EL (cell line): ENCODE measurements at places on chromosomes 3 and 15.

- no peak for DNase-seq
Measured at GRCh38 chr3:10006762-10007090, 19.5 kb upstream of the FANCD2 start.

DNA sequence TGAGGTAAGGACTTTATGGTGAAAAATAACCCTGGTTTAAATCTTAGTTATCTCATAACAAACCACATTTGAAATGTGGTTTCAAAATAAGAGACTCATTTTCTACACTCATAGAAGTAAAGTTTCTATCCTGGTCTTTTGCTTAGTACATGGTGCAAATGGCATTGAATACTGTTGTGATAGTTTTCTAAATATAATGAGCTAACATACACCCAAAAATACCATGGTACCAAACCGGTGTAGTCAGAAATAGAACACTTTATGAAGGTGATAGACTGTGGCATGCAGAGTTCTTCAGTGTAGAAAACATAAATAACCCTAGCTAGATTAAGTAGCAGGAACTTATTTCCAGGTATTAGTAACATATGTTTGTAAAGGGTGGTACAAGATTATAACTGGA is 629.4 kb downstream of the PLOD2 start:
- DNase-seq: no peak

GRCh38 chr15:81072551-81072950 is 61.5 kb upstream of the CFAP161 start:
- DNase-seq: no peak

DNA sequence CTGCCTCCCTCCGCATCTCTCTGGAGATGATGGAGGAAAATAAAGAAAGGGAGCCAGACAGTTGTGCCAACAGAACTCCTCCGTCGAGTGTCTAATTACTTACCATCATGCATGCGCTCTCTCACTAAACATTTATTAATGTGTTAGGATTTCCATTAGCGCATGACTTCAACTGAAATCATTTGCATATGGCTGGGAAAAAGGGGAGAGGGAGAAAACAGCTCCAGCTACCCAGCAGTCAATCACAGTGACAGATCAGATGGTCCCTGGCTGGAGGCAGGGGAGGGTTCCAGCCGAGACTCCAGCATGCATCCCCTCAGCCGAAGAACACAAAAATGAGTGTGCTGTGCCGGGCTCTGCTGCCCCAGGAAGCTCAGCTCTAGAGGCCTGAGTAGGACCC is 6.8 kb upstream of the RHO start:
- no peak for DNase-seq

DNA sequence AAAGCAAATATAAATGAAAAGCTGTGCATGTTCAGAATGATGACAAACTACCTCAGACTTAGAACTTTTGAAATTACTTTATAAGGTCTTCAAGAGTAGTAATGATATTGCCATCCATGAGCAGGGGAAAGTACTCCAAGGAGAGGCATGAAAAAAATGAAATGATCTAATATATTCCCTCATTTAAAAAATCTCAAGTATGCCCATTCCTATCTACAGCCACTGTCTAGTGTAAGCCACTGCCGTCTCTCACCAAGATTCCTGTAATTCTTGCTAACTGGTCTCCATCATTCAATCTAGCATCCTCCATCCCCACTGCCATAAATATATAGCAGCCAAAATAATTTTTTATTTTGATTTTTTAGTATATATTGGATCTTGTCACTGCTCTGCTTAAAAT is 258.8 kb downstream of the PLOD2 start:
- DNase-seq: peak; percentile 41

DNA sequence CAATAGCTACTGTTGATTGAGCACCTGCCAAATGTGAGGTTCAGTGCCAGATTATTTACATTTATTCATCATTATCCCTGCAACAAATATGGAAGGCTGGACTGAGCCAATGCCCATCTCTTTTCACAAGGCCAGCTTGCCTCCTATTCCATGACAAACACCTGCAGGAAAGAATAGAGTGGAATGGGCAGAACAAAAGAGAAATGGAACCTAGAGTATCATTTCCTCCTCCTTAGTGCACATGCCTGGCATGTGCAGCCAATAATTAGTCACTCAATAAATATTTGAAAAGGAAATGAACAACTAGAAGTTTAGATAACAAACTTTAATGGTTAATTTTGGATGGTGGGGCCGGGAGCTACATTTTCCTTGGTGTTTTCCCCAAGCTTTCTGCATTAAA is 61.4 kb upstream of the MYRIP start:
- DNase-seq: peak; percentile 9

DNA sequence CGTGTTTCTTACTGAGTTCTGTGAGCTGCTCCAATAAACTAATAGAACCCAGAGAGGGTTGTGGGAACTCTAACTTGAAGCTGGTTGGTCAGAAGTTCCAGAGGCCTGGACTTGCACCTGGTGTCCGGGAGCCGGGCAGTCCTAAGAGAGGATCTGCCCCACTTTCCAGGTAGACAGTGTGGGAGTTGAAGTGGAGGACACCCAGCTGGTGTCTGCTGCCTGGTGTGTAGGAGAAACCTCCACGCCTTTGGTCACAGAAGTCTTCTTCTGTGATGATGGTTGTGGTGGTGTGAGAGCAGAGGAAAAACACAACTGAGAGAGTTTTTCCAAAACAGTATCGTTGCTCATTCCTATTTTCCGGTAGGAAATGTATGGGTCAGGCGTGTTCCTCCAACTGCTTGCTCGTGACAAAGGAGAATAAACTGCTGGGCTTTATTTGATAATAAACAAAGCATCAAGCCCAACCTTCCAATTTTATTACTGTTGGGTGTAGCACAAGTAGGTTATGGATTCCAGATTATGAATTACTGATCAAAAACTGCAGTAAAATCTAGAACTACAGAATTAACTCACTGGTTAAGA is 137.0 kb downstream of the KLF13 start:
- no peak for DNase-seq

- DNase-seq: no peak
Measured at GRCh38 chr3:126984391-126985131, 1.6 kb downstream of the PLXNA1 start.

- no peak for DNase-seq
Measured at GRCh38 chr3:194046995-194047645, 88.8 kb upstream of the HES1 start.

DNA sequence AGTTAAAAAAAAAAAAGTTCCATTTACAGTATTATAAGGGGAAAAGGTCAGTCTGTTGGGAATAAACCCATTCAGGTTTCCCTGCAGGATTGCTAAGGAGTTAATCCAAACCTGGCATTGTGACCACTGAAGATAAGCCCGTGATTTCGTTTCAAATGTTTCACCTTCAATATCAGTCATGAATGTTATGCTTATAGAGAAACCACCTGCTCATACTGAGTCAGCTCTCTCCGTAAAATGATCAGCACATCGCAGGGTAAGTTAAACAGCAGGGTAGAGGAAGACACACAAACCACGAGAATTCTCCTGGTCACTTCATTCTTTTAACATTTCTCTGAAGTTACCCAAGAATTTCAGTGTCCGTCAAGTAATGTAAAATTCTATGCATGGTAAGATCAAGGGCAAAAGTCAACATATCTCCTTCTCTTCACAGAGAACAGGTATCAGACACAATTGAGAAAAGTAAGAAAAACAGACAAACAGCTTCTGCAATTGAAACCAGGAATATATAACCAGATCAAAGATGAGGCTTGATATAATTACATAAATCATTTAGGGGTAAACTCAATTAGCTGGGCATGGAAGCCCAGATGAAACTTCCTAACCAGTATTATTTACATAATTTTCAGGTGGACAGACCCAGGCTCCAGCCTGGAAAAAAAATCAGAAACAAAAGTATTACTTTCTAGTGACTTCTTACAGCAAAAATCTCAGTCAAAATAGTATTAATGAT is 67.6 kb upstream of the ARHGEF3 start:
- no peak for DNase-seq

GRCh38 chr15:48391950-48392349 is 60.7 kb downstream of the DUT start:
- no peak for DNase-seq
